ENCODE measurements at places on chromosomes 2 and 18. TPM values are rescaled to one million over a fixed set of nuclear protein-coding genes. Genes with fewer than 3 reads are reported as not detected.

Gene PRKAG3
- total RNA-seq: not detected

Gene PLA2R1
- 4.5 TPM for total RNA-seq

Gene TEX51
- not detected for total RNA-seq

Gene CCDC138
- 3.4 TPM for total RNA-seq

Gene STAT4
- 12.3 TPM for total RNA-seq

Gene GALR1
- not detected for total RNA-seq

Gene TMEM182
- 4.9 TPM for total RNA-seq

Gene HOXD8
- not detected for total RNA-seq

Gene HMSD
- 0.26 TPM for total RNA-seq

Gene TWIST2
- total RNA-seq: 4.6 TPM

Gene NETO1
- not detected for total RNA-seq

Gene PLCL1
- under 0.01 TPM for total RNA-seq

Gene SPATA3
- not detected for total RNA-seq

Gene CCDC150
- total RNA-seq: 3.3 TPM

Gene CFAP221
- total RNA-seq: not detected

Gene SERPINB12
- 1.4 TPM for total RNA-seq

Gene SMC6
- total RNA-seq: 20.5 TPM

Gene SFTPB
- not detected for total RNA-seq

Gene IL36A
- total RNA-seq: 6.3 TPM

Gene DOK6
- total RNA-seq: not detected

Gene POTEJ
- not detected for total RNA-seq

Gene VWA3B
- not detected for total RNA-seq

Gene GCC2
- total RNA-seq: 9.0 TPM

Gene QPCT
- 7.6 TPM for total RNA-seq

Gene CSRNP3
- total RNA-seq: 0.26 TPM

Gene GPR55
- total RNA-seq: not detected

Gene METTL8
- total RNA-seq: 33.7 TPM

Gene TTC21B
- total RNA-seq: 6.9 TPM

Gene TACR1
- not detected for total RNA-seq

Gene PGAP1
- 8.3 TPM for total RNA-seq

Gene ABCA12
- 7.1 TPM for total RNA-seq

Gene MYO5B
- total RNA-seq: 31.3 TPM

Gene KCNK3
- total RNA-seq: not detected

Gene TUBA3E
- not detected for total RNA-seq

Gene ZNF521
- not detected for total RNA-seq

Gene SCYGR8
- total RNA-seq: not detected

Gene GNAL
- total RNA-seq: 8.8 TPM

Measured in bronchial epithelial cell (primary cell).